ENCODE measurements at places on chromosomes 3 and 15. TPM values are rescaled to one million over a fixed set of nuclear protein-coding genes. Genes with fewer than 3 reads are reported as not detected.

PP2D1 gene
- not detected for total RNA-seq

SOX14 gene
- not detected for total RNA-seq

SERPINI2 gene
- total RNA-seq = not detected

ASB14 gene
- total RNA-seq = not detected

PRTG gene
- total RNA-seq = 9.6 TPM

RTP1 gene
- not detected for total RNA-seq

COPB2 gene
- total RNA-seq = 62.4 TPM

Data from A549 treated with RU486 at 1 μM for 4 hours (cell line).